Activated CD8-positive, alpha-beta memory T cell treated with anti-CD3 and anti-CD28 coated beads for 1 hour (primary cell): ENCODE measurements at places on chromosomes 5 and 9.

- DNase-seq, result no peak
Observed at GRCh38 chr9:118734696-118735095, 634.5 kb downstream of the BRINP1 start.

DNA sequence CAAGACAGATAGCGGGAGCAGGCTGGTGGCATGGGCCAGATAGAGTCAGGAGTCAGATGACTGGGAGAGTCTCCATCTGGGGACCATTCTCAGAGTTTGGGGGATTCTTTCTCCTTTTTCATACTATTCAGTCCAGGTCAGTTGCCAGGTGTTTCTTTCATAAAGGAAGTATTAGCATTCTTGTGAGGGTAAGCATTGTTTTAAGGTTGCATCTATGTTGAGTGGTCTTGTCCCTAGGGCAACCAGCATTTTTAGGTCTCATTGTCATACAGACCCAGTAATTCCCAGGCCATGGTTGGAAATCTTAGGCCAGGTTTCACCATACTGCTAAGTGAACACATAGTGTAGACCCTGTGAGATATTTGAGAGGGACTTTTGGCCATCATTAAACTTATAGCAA lies 122.3 kb upstream of the POC5 start:
- DNase-seq, result no peak

GRCh38 chr5:148921350-148921749 lies 94.9 kb downstream of the ADRB2 start:
- DNase-seq, result no peak

DNA sequence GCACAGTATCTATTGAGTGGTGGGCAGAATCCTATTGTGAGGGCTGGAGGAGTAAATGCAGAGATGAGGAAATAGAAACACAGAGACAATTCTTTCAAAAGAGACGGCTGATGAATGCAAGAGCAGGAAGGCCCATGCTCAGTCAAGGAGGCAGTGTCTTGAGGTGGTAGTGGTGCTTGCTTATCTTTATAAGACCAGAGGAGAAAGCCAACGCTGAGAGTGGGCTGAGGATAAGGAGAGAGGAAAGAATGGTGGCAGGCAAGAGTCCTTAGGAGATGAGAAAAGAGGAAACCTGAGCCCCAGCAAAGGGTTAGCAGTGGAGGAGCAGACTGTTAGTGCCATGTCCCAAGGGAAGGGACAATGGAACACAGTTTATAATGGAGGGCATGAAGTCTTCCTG lies 86.0 kb downstream of the SNCAIP start:
- no peak for DNase-seq

DNA sequence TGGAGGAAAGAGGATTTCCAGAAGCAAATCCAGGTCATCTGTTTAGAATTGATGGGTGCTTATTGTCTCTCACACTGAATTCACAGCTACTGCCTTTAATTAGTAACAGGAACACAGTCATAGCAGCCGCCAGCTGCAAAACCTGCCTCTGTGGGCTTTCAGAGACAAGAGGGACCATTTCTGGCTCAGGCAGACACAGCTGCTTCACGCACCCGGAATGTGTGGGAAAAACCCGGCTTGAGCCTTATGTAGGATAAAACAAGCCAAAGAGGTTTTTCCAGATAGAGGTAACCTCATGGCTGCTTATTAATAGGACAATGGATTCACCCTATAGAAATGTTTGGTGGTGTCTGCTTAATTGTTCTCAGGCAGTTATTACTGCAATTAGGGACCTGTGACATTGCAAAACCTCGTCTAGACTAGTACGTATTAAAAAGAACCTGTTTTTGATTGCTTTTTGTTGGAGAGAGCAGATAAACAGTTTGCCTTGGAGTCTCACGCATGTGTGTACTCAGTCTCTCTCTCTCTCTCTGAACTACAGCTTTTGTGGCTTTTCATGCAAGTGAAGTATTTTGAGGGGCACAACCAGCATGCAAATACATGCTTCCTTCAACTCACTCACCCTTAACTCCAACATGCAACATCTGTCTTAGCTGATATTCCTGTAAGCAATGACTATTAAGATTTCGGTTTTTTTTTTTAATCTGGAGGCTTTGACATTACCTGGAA lies 302.7 kb downstream of the PLK2 start:
- DNase-seq, result no peak

- DNase-seq, result no peak
Observed at GRCh38 chr5:89849830-89850512, 559.6 kb downstream of the CETN3 start.

GRCh38 chr5:31638748-31639418 lies at the start of gene PDZD2:
TSS of gene PDZD2 (plus strand) at chr5:31639131.
- DNase-seq, result peak; percentile 48

GRCh38 chr9:4746278-4747030 lies 5.5 kb upstream of the AK3 start:
- no peak for DNase-seq

GRCh38 chr5:93348231-93348630 lies 232.8 kb downstream of the NR2F1-AS1 start:
- DNase-seq, result no peak

DNA sequence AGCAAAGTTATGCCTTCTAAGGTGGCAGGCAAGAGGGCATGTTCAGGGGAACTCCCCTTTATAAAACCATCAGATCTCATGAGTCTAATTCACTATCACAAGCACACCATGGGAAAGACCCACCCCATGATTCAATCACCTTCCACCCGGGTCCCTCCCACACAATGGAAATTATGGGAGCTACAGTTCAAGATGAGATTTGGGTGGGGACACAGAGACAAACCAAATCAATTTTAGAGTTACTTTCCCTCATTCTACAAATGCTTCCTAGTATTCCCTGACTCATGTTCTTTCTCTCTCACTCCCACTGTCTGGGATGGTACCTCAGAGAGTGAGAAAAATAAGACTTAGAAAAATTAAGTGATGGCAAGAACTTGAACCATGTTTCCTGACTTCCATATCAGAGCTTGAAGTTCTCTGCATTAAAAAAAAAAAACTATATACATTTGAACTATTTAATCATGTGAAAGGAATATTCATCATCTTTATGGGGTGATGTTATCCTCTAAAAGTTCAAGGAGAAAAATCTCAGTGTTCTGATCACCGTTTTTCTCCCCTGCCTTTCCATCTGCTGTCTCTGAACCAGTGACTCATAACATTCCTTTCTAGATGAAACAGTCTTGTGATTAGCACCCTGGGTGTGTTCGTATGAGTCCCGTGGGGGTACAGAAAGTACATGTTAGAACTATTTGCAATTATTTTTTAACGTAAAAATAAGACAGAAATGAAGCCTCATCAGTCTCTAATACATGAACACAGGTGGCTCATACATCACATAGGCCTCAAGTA lies 282.9 kb downstream of the SLF1 start:
- DNase-seq, result no peak

DNA sequence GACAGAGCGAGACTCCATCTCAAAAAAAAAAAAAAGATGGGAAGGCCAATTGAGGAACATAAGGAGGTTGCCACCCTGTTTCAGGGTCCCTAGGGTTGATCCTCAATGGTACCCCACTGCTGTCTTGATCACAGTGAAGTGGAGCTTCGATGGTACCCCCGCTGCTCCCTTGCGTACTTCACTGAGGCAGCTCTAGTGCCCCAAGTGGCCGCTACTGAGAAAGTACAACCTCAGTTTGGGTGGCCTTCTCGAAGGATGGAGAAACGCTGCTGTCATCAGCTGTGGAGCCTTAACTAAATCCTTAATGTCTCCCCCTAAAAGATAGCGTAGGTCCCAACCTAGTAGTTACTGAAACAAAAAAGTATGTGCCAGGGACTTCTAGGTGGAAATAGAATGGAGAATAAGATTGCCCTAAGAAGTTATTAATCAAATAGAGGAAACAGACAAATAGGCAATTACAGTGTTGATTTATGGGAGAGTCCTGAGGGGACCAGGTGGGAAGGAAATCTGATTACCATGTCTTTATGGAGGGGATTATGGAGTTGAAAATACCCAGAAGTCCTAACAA lies 6.3 kb downstream of the TESK1 start:
- DNase-seq, result no peak
